CD4-positive, alpha-beta T cell treated with Interleukin-1 beta for 1 hour (primary cell): ENCODE measurements at places on chromosomes 7 and 10.

- DNase-seq, result no peak
Measured at GRCh38 chr7:112347088-112347487, 103.2 kb upstream of the IFRD1 start.

GRCh38 chr10:44281089-44281613 is 103.7 kb downstream of the CXCL12 start:
- DNase-seq, result no peak

GRCh38 chr7:44536090-44536489 is 5.0 kb downstream of the NPC1L1 start:
- no peak for DNase-seq

GRCh38 chr10:59325116-59325515 is 37.2 kb downstream of the FAM13C start:
- DNase-seq, result no peak

DNA sequence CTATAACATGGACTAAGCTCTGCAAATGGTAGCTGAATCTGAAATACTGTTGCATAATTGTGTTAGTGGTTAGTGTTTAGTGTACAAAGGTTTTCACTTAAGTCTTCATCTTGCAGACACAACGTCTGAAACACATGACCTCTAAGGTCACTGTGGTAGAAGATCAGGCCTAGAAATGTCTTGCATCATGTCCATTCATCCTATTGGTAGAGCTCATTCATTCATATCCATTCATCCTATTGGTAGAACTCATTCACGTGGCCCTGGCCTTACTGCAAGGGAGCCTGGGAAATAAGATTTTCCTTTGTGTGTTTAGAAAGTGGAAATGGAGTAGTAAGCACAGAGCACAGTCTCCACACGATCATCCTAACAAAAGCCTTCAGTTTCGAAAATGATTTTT is 485.8 kb downstream of the PLXNA4 start:
- DNase-seq, result no peak

DNA sequence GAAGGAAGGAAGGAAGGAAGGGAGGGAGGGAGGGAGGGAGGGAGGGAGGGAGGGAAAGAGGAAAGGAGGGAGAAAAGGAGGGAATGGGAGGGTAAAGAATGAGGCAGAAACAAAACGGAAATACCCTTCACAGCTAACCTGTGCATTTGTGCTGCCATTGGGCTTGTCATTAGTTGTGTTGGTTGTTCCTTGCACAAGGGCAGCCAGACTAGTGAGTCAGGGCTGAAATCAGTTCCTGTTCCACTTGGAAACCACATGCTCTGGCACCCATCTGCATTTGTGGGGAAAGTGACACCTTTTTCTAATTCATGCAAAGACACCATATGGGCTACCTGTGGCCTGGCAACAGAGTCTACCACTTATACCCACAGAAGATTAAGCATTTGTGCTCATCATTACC is 1004.0 kb upstream of the C7orf33 start:
- DNase-seq, result no peak

DNA sequence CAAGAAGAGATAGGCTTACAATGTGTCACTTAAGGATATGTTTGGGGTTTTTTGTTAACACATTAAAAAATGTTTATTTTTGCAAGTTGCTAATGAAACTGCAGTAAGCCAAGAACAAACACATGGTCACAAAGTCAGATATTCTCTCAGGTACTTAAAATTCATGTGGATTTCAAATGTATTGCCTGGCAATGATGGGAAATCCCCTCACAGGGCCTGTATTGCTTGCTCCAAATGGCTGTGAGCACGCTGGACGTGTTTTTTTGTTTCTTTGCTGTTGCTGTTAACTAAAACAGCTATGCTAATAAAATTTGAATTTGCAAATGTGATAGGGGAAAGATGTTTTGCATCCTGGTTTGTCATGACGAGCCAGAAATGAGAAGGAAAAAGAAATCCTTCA is 3.8 kb upstream of the CELF2 start:
- DNase-seq, result no peak

- DNase-seq, result no peak
Measured at GRCh38 chr7:128033246-128033645, 2.0 kb upstream of the LRRC4 start.

- DNase-seq, result no peak
Measured at GRCh38 chr7:73622909-73623797, 1.2 kb downstream of the MLXIPL start.

- no peak for DNase-seq
Measured at GRCh38 chr7:2229467-2229866, 3.3 kb downstream of the MAD1L1 start.

DNA sequence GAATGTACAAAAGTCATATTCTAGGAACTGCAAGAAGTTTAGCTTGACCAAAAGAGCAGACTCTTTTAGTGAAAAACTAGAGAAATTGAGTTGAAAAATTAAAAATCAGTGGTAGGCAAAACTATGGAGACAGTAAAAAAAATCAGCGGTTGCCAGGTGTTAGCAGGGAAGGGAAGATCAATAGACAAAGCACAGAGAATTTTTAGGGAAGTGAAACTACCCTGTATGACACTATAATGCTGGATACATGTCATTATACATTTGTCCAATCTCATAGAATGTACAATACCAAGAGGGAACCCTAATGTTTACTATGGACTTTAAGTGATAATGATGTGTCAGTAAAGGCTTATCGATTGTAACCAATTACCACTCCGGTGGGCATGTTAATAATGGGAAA is 761.9 kb downstream of the MAGI2 start:
- DNase-seq, result no peak

DNA sequence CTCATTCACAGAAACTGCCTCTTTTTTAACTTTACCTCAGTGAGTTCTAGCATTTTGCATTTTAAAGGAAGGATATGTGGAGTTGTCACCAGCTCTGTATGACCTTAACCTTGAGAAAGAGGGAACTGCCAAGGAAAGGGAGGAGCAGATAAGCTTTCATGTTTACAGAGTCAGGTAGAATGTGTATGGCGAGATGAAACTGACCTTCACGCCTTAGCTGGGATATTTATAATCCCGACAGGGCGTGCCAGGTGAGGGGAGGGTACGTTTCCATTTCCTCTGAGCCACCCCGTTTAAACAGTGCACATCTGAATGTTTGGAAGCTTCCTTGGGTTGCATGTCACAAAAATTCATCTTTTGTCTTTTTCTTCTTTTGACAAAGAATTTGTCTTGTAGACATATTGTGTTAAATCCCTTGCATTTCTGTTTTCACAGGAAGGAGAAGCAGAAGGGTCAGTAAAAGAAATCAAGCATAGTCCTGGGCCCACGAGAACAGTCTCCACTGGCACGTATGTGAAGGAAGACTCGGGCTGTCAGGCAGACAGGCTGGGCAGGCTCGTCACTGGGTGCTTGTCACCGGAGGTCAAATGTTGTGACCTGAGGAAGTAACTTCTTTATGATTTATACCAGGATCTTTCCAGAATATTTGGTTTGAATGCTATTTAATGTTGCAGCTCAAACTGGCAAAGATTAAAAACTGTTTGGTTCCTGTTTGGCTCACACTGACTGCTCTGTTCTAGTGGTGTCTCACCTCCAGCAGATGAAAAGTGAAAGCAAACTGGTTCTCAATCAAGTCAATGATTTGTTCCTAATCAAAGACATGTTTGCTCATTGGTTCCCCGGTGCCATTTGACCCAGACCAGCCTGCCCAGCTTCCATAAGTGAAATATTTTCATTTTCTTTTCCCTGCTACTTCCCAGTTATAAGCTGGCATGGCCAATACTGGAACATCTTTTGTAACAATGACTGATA is 16.2 kb downstream of the OPTN start:
- peak; percentile 50 for DNase-seq

GRCh38 chr10:74120911-74121310 is 29.7 kb downstream of the AP3M1 start:
- no peak for DNase-seq

DNA sequence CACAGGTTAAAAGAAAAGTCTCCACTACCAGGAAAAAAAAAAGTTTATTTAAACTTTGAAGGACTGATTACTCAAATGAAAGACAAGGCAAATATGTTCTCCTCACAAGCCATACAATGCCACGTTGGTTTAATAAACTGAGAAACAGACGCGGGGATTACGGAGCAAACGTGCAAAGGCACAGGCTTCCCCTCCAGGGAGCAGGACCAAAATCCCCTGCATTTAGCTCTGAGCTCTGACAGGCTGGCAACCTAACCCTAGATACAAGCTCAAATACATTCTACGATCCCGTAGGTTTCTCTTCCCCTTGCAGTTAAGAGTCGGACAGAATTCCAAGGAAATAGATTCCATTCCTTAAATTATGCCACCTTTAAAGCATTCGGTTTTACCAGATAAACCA is 7.7 kb upstream of the GRB10 start:
- no peak for DNase-seq

GRCh38 chr7:127873151-127873550 is 158.1 kb downstream of the LRRC4 start:
- no peak for DNase-seq

DNA sequence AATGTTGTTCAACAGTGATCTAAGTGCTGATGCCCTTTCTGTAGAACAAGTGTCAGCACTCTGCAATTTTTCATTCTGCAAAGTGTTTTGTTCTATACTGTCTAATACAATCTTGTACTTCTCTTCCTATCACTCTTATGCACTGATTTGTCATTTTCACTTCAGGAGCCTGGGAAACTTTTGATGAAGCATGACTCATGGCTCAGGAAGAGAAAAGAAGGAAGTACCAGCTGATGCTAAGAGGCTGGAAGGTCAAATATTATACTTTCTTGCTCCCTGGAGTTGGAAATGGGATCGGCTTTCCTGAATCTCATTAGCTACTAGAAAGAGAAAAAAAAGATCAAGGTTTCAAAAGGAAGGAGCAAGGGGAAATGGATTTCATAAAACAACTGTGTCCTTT is 45.8 kb downstream of the DGKI start:
- no peak for DNase-seq

GRCh38 chr10:73911553-73912004 is 647 bp downstream of the PLAU start:
- no peak for DNase-seq

GRCh38 chr7:101954499-101954898 is 137.1 kb downstream of the CUX1 start:
- no peak for DNase-seq
